ENCODE measurements at places on chromosomes 4 and X. TPM values are rescaled to one million over a fixed set of nuclear protein-coding genes. Genes with fewer than 3 reads are reported as not detected.

MAGEA2 gene
- total RNA-seq: not detected

TXK gene
- 0.86 TPM for total RNA-seq

MAGEB2 gene
- not detected for total RNA-seq

MAGEA9B gene
- not detected for total RNA-seq

TLR7 gene
- total RNA-seq: not detected

PDCL2 gene
- total RNA-seq: not detected

MAGEE1 gene
- total RNA-seq: 0.53 TPM

POU4F2 gene
- total RNA-seq: not detected

ETDA gene
- not detected for total RNA-seq

NPY1R gene
- total RNA-seq: not detected

ZCCHC12 gene
- not detected for total RNA-seq

MUC7 gene
- not detected for total RNA-seq

SPARCL1 gene
- not detected for total RNA-seq

NPNT gene
- total RNA-seq: not detected

AREG gene
- 0.71 TPM for total RNA-seq

ATOH1 gene
- total RNA-seq: not detected

GAB3 gene
- total RNA-seq: 0.58 TPM

MAGEA12 gene
- not detected for total RNA-seq

CT47B1 gene
- total RNA-seq: not detected

RASL11B gene
- total RNA-seq: 4.8 TPM

CSN1S1 gene
- total RNA-seq: not detected

TNIP3 gene
- 0.18 TPM for total RNA-seq

PALLD gene
- total RNA-seq: 51.3 TPM

ZFP42 gene
- not detected for total RNA-seq

SHROOM2 gene
- 11.9 TPM for total RNA-seq

RPS6KA6 gene
- total RNA-seq: 8.6 TPM

ZMAT1 gene
- not detected for total RNA-seq

POF1B gene
- total RNA-seq: not detected

H2BW2 gene
- total RNA-seq: not detected

DHRSX gene
- 36.0 TPM for total RNA-seq

BGN gene
- total RNA-seq: 4.3 TPM

TMEM150C gene
- not detected for total RNA-seq

SOX3 gene
- total RNA-seq: not detected

SUPT20HL1 gene
- total RNA-seq: not detected

SLC25A53 gene
- 1.7 TPM for total RNA-seq

ENPP6 gene
- total RNA-seq: not detected

PPA2 gene
- total RNA-seq: 110 TPM

CYTL1 gene
- not detected for total RNA-seq

DCLK2 gene
- 3.5 TPM for total RNA-seq

SOWAHD gene
- not detected for total RNA-seq

PLP1 gene
- total RNA-seq: 1.8 TPM

SLC9B1 gene
- total RNA-seq: 0.29 TPM

IL21 gene
- not detected for total RNA-seq

ZRSR2 gene
- 5.3 TPM for total RNA-seq

RIPPLY1 gene
- not detected for total RNA-seq

ABCE1 gene
- total RNA-seq: 128 TPM

DOK7 gene
- not detected for total RNA-seq

WDR17 gene
- 0.53 TPM for total RNA-seq

GPRIN3 gene
- 0.35 TPM for total RNA-seq

SPANXC gene
- not detected for total RNA-seq

TSPAN7 gene
- not detected for total RNA-seq

F11 gene
- not detected for total RNA-seq

SERTM2 gene
- total RNA-seq: 1.2 TPM

C4orf50 gene
- not detected for total RNA-seq

HTATSF1 gene
- total RNA-seq: 39.5 TPM

ZNF630 gene
- total RNA-seq: 1.4 TPM

XPNPEP2 gene
- 1.7 TPM for total RNA-seq

OTUD6A gene
- not detected for total RNA-seq

UGT2B17 gene
- not detected for total RNA-seq

ADAM29 gene
- not detected for total RNA-seq

All from myometrial cell (primary cell).